Suppressor macrophage treated with lipopolysaccharide for 1 hour (primary cell): ENCODE measurements at places on chromosomes 3 and 15.

DNA sequence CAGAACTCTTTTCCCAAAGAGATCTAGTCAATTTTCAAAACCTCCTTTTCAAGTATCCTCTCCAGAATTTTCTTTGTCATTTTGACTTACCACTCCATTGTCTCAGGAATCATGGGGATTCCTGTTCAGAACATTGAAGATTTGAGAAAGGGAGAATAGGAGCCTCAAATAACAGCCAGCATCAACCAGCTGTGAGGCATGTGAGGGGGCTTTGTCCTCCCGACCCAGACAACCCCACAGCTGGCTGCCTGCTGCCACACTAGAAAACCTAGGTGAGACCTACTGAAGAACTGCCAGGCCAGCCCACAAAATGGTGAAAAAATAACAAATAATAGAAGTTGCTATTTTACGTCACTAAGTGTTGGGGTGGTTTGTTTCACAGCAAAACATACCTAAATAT, 5.9 kb upstream of the ARHGEF26 start:
- DNase-seq = no peak

DNA sequence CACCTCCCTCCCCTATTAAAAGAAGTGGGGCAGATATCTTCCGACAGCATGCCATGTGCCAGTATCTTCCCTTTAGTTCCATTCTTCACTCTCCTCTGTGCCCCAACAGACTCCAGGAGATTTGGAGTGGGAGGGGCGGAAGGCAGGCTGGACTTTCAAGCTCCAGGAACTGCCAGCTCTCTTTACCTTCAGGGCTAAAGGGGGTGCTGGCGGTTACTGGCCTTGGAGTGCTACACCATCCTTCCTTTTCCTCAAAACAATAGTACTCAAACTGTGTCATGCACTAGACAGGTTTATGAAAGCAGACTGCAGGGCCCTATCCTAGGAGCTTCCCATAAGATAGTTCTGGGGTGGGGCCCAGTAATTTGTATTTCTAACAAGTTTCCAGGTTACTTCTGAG, 6.0 kb downstream of the LINS1 start:
- no peak for DNase-seq

- DNase-seq = no peak
Measured at GRCh38 chr3:100210772-100211135, 50.0 kb upstream of the TBC1D23 start.

DNA sequence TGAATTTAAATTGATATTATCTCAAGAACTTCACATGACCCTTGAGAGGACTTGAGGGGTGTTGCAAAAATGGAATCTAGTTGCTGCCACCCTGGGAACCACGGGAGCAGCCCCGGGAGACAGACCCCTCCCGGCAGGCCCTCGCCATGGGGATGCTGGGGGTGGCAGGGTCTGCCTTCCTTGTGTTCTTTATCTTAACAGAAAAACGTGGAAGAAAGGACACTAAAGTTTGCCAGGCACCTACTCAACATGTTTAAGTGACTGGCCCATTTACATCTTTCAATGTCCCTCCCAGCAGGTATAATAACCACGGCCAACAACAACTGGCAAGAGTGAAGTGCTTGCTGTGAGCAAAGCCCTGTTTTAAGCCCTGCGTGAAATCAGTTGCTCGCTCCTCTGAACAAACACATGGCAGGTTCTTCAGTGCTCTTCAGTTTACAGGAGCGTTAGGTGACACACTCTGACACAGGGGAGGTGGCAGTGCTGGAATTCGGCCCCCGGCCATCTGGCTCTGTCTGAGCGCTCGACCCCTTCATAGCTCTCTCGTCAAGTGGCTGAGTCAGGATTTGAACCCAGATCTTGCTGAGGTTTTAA, 112.5 kb downstream of the ASB7 start:
- DNase-seq = no peak

- no peak for DNase-seq
Measured at GRCh38 chr15:43134157-43134635, 810 bp downstream of the TMEM62 start.
